Osteoblast (primary cell): ENCODE measurements at places on chromosomes 11 and 22. TPM values are rescaled to one million over a fixed set of nuclear protein-coding genes. Genes with fewer than 3 reads are reported as not detected.

- no peak for DNase-seq
Measured at GRCh38 chr11:24819006-24819405, 322.2 kb downstream of the LUZP2 start.

GRCh38 chr11:47445840-47446239 is 3.1 kb downstream of the RAPSN start:
- DNase-seq: no peak

DNA sequence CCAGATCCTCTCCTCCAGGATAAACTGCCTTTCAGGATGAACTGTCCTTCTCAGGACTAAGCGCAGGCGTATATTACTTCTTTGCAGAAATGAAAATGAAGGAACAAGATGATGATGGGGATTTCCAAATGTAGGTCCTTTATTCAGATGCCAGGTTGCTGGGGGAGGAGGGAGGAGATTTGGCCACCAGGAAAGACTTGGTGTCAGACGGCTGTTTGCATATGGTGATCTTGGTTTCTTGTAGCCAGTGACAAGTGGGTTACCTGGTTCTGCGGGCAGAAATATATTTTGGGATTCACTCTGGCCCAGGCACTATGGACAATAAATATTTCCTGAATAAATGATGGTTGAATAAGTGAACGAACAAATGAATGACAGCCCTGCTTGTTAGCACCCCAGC is 243.4 kb downstream of the MIAT start:
- no peak for DNase-seq

GRCh38 chr22:40533712-40534378 is 102.7 kb downstream of the MRTFA start:
- DNase-seq: peak; percentile 85

GGTLC3 gene
- not detected in 2 replicates for total RNA-seq

RELT gene
- 2.9 and 4.0 TPM in 2 replicates for total RNA-seq
